SK-N-MC (cell line): ENCODE measurements at places on chromosomes 7 and 10.

GRCh38 chr7:116227678-116228239, 17.4 kb downstream of the TES start:
- DNase-seq = no peak

GRCh38 chr10:2935647-2936386, 131.5 kb upstream of the PFKP start:
- DNase-seq = no peak

- DNase-seq = no peak
Measured at GRCh38 chr7:2660359-2661095, 27.5 kb upstream of the AMZ1 start.

GRCh38 chr7:154304740-154305700, 252.8 kb downstream of the DPP6 start:
- DNase-seq = no peak

DNA sequence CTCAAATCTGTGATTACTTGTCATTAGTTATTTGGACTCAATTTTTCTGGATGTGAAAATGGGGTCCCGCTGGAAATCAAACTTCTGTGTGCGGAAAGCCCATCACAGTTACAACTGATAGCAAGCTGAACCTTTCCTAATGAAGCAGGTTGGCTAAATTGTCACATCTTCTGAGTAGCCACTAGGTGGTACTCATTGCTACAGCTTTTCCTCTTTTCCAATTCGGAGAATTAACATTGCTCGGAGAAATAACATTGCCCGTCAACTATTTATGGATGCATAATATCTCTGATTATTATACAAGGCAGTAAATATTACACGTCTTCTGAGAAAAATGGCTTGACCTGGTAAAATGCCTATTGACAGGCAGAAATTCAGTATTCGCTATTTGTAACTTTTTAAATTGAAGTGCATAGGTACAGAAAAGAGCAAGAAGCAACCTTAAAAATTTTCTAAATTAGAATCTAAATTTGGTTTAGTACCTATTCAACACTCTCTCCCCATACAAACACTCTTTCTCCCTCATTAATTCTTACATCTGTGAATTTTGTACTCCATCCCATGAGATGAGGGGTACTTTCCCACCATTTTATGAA, 17.3 kb upstream of the BLOC1S2 start:
- no peak for DNase-seq

GRCh38 chr10:110919349-110919931, at the start of gene SHOC2:
SHOC2 (plus strand) TSS chr10:110919604; CDS start chr10:110964359, 44,755 bp downstream.
- no peak for DNase-seq

- DNase-seq = no peak
Measured at GRCh38 chr10:76136961-76137360, 705.5 kb downstream of the LRMDA start.

DNA sequence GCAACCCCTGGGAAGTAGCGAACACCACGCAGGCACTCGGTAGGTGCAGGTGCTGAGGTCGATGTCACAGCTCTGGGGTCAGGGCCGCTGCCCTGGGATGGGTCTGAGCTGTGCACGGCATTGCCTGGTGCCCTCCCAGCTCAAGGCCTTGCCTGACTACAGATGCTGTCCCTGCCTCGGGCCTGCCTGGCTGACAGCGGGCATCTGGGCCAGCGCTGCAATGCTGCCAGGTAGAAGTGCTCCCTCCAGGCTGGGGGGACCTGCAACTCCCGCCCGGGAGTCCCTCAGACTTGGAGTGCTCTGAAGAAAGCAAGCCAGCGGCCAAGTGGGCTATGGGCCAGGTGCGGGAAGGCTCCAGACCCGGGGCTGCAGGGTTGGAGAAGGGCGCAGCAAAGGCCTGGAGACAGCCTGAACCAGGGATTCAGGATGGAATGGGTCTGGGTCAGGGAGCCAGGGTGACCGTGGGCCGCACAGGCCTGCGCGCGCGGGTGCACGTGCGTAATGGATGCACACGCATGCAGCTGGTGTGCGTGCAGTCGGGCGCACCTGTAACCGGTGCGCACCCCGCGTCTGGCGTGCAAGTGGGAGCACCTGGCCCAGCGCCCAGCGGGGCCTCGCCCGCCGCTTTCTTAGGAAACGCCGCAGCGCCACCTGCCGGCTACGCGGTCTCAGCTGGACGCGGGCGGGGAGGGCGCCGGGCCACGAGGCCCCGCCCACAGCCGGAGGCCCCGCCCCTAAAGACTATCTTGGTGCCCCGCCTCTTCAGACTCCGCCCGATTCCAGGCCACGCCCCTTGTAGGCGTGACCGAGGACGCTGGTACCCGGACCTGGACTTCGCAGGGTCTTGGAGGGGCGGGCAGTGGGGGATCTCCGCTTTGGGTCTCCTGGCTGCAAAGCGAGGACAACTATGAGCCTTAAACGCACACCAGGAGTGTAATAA, 46.7 kb downstream of the MICALL2 start:
- no peak for DNase-seq

DNA sequence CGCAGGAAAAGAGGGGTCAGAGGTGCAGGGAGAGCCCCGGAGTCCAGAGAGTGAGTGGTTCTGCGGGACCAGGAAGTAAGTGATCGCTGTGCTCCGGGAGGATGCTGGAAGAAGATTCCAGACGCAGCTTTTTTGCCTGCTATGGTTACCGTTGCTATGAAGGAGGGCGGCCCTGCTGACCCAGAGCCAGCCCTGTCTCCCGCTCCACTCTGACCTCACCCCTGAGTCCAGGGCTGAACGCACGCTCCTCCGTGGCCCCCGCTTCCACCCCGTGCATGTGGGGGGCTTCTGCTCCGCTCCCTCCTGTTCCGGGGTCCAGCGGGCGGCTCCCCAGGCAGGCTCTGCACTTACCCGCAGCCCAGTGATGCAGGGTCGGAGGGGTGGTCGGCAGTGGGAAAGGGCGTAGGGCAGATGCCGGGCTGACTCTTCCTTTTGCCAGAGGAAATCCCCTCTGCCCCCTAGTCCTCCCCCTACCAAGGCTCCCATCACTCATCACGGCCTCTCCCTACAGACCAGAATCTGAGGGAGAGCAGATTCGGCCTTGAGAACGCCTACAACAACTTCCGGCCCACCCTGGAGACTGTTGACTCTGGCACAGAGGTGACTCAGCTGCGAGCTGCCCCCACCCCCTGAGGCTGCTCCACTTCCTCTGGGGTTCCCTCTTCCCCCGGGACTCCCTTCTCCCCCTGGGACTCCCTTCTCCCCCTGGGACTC, 2.7 kb upstream of the MUC17 start:
- no peak for DNase-seq

GRCh38 chr7:2209961-2210323, 22.8 kb downstream of the MAD1L1 start:
- no peak for DNase-seq

DNA sequence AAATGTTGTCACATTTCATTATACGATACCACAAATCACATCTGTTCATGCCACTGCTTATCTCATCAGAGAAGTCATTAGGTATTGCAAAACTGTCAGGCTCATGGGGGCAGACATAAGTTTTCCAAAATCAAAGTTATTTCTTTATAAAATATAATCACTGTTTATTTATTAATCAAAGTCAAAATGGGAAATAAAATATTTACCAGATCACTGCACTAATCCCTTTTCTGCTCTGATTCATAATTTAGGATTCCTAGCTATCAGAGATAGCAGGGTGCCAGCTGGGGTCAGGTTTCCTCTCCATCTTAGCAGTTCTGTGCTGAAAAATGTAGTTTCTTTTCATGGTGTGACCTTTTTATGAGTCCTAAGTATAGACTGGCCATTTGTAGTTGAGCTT, 117.7 kb upstream of the LANCL2 start:
- no peak for DNase-seq

- no peak for DNase-seq
Measured at GRCh38 chr10:86782701-86783418, 26.4 kb downstream of the BMPR1A start.

- no peak for DNase-seq
Measured at GRCh38 chr7:157685430-157686284, 348.9 kb downstream of the DNAJB6 start.

GRCh38 chr10:35271086-35271858, 65.0 kb upstream of the CCNY start:
- DNase-seq = peak; percentile 73

DNA sequence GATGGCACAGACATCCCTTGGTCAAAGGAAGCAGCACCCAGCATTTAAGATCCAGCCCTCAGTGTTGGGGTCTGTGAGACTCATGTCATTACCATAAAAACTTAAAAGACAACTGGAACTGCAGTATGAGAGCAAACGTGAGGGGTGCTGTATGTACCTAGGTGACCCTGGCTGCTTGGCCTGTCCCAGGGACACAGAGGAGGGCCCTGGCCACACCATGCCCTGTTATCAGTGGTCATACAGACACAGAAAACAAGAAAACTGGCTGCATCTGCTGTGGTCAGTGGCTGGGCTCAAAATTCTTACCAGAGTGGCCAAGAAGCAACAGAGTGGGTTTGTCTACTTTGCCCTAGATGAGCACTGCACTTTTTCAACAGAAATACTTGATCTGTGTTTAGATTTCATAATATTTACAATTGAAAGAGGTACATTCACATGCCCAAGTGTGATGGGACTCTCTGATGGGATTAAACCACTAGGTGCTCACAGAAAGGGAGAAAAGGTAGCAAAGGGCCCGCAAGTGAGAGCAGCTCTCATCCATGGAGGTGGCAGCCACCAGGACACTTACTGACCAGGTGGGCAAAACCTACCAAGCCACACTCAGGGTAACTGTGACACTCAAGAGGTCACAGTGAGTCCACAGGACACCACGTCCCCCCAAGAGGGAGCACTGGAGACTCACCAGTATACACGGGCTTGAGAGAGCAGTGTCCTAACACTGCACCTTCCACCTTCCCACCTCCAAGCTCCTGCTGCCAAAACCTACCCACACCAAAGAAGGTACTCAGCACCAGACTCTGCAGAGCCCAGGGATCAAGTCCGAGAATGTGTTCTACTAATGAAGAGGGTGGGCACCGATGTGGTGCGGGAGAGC, 68.1 kb upstream of the CAMK2B start:
- DNase-seq = no peak
